ENCODE measurements at places on chromosomes 3 and 15. TPM values are rescaled to one million over a fixed set of nuclear protein-coding genes. Genes with fewer than 3 reads are reported as not detected.
A peak's percentile ranks its signal among the peaks of the same experiment; 100 is the strongest.

GRCh38 chr15:96020133-96020532 lies 310.4 kb upstream of the NR2F2 start:
- H3K27ac ChIP-seq, result no peak overlapping the region
- no peak for DNase-seq
- no peaks in the 10 kb centered on the region for H3K4me1 ChIP-seq
- no peak overlapping the region for H3K4me3 ChIP-seq

GRCh38 chr3:14126017-14126886 lies 1.4 kb downstream of the TMEM43 start:
- DNase-seq, result no peak
- H3K27me3 ChIP-seq, result no peaks in the 10 kb centered on the region
- H3K4me3 ChIP-seq, result peak overlapping the region; percentile 99

- H3K27ac ChIP-seq, result no peak overlapping the region
- H3K27me3 ChIP-seq, result no peaks in the 10 kb centered on the region
- H3K4me3 ChIP-seq, result no peak overlapping the region
- no peaks in the 10 kb centered on the region for H3K36me3 ChIP-seq
- peak; percentile 20 for DNase-seq
These were observed 95.7 kb upstream of the SLC24A5 start for GRCh38 chr15:48025118-48025517.

GRCh38 chr3:111311709-111312235 lies 230.2 kb upstream of the CD96 start:
- H3K4me3 ChIP-seq, result no peak overlapping the region
- H3K4me1 ChIP-seq, result no peaks in the 10 kb centered on the region
- no peak for DNase-seq
- H3K27ac ChIP-seq, result no peak overlapping the region
- H3K36me3 ChIP-seq, result no peaks in the 10 kb centered on the region
- H3K27me3 ChIP-seq, result no peaks in the 10 kb centered on the region

DNA sequence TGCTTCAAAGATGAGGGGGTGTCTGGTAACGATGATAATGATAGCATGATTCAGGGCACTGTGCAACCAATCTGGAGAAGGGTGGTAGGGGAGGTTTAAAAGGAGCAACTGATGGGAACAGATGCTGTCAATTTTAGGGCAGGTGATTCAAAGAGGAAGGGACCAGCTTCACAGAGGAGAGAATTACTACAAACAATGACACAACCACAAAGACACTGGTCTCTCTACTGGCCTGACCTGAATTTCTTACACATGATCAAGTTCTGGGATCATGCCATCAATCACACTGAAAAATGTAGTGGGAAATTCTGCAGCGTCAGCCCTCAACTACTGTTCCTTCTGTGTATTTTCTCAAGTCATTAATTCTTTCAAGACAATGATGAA lies 2.6 kb upstream of the CDV3 start:
- H3K27ac ChIP-seq, result peak overlapping the region; percentile 63
- peaks cover 31% of the 10 kb centered on the region for H3K4me1 ChIP-seq

- H3K27me3 ChIP-seq, result no peaks in the 10 kb centered on the region
- peaks cover 19% of the 10 kb centered on the region for H3K4me1 ChIP-seq
- no peak overlapping the region for H3K27ac ChIP-seq
- H3K36me3 ChIP-seq, result peaks cover 5% of the 10 kb centered on the region
These were observed 212.4 kb downstream of the OPA1 start for GRCh38 chr3:193805448-193805847.

- H3K36me3 ChIP-seq, result peaks cover 75% of the 10 kb centered on the region
- H3K27ac ChIP-seq, result no peak overlapping the region
- H3K4me1 ChIP-seq, result no peaks in the 10 kb centered on the region
These were observed 50.3 kb downstream of the ZMAT3 start for GRCh38 chr3:179021119-179021903.

DNA sequence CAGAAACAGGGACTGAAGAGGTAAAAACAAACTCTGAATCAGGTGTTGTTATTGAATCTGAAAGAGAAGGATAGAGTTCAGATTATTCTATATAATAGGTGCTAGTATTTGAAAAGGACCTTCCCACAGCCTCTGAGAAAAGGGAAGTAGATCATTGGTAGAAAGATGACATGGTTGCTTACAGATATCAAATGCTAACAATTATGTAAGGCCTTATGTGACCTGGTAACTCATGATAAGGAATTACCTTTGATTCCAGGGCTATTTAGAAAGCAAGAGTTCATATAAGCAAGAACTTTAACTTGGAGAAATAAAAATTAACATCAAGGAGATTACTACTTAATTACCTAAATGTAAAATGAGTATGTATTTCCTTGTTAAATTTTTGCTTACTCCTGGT lies 7.6 kb downstream of the SLC27A2 start:
- H3K4me3 ChIP-seq, result no peak overlapping the region
- no peaks in the 10 kb centered on the region for H3K27me3 ChIP-seq
- H3K36me3 ChIP-seq, result no peaks in the 10 kb centered on the region
- H3K27ac ChIP-seq, result no peak overlapping the region
- no peak for DNase-seq

DNA sequence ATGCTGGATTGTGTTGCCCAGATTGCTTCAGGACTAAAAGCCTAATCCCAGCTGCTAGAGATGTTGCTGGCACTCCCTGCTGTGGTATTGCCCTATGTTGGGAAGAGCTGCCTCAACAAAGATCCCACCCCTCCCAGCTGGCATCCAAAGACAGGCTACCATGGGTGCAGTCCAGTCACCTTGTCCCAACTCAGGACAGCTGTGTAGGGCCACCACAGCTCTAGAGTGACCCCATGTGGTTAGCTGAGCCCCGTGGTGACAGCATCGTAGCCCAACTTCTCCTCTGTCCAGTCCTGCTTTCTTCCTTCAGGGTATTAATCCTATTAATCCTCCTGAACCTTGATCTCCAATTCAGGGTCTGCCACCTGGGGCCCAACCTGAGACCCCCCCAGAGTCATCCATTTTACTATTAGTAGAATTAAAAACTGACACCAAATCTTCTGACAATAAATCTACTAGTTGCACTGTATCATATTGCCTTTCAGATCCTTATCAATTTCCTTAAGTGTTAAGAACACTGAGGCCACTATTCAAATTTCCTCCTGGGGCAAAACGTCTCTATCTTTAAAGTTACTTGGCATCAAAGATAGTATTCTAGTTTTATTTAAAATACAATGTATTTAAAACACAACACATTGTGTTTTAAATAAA lies 83.5 kb downstream of the AQP9 start:
- no peaks in the 10 kb centered on the region for H3K27me3 ChIP-seq
- H3K4me3 ChIP-seq, result no peak overlapping the region

DNA sequence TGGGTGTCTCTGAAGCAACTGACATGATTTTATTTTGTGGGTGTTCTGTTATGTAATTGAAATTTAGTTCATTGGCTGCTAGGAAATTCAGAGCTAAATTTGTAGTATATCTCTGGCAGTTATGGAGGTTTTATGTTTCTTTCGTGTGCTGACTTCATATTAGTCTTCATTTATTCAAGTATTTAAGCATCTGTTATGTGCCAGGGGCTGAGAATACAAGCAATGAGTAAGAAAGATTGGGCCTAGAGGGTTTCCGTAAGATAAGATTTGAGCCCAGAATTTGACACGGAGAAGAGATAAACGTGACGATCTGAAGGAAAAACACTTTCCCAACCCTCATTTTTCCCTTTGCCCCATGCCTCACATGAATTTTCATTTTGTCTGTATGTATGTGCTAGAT lies 75.2 kb upstream of the ACKR4 start:
- no peaks in the 10 kb centered on the region for H3K4me1 ChIP-seq
- no peak overlapping the region for H3K4me3 ChIP-seq
- DNase-seq, result no peak
- H3K27ac ChIP-seq, result no peak overlapping the region
- no peaks in the 10 kb centered on the region for H3K27me3 ChIP-seq

DNA sequence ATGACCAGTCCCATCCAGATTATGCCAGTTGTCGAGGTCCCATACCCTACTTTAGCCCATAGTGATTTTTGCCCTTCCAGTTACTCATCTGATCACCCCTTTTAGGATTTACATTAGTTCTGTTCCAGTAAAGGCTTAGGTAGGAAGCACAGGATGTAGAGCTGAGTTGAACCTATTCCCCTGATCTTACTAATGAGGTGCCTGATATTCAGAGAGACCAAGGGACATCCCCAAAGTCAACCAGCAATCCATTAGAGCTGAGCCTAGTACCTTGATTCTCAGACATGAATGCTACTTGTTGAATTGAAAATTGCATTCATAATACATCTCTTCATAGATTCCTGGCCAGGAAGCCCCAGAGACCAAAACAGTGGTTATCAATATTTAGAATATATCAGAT lies 24.7 kb downstream of the CTDSPL start:
- peaks cover 6% of the 10 kb centered on the region for H3K36me3 ChIP-seq
- no peak overlapping the region for H3K4me3 ChIP-seq
- no peak for DNase-seq
- H3K27me3 ChIP-seq, result no peaks in the 10 kb centered on the region
- peaks cover 23% of the 10 kb centered on the region for H3K4me1 ChIP-seq

DNA sequence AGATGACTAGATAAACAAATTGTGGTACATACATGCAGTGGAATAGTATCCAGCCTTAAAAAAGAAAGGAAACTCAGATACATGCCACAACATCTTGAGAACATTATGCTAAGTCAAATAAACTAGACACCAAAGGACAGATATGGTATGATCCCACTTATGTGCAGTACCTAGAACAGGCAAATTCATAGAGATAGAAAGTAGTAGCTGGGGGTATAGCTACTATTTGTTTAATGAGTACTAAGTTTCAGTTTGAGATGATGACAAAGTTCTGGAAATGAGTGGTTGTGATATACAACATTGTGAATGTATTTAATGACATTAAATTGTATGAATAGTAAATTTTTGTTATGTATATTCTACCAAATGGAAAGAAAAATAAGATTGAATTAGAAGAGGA lies 477.2 kb upstream of the CFAP20DC start:
- DNase-seq, result no peak
- H3K4me1 ChIP-seq, result no peaks in the 10 kb centered on the region
- H3K27me3 ChIP-seq, result no peaks in the 10 kb centered on the region
- no peak overlapping the region for H3K4me3 ChIP-seq
- H3K27ac ChIP-seq, result no peak overlapping the region

DNA sequence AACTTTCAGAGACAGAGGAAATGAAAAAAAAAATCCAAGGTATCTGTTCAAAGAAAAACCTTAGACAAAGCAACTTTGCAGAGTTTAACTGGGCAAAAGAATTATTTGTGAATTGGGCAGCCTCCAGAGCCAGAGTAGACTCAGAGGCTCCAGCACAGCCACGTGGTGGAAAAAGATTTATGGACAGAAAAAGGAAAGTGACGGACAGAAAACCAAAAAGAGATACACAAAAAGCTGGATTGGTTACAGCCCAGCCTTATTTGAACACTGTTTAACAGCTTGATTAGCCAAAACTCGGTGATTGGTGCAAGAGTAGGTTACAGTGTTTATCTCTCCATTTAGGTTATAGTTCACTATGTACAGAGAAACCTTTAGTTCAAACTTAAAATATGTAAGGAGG lies 23.7 kb upstream of the GPD1L start:
- no peak for DNase-seq
- H3K27ac ChIP-seq, result no peak overlapping the region

DNA sequence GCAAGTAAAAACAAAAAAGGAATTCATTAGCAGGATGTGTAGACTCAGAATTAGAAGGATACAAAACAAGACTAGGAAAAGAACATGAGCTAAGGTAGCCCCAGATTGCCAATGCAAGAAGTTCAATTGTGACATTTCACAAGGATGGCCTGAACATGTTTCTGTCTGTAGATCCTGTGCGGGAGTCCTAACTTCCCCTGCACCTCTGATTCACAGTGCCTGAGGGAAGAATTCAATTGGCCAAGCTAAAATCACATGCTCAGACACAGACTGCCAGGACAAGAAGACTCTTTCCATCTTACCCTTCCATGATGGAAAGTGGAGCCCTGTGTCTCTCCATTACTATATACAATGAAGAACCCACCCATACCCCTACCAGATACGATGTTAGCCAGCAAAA lies 251.5 kb downstream of the KCNH8 start:
- no peak overlapping the region for H3K27ac ChIP-seq
- H3K36me3 ChIP-seq, result no peaks in the 10 kb centered on the region
- no peak overlapping the region for H3K4me3 ChIP-seq

GRCh38 chr3:35404571-35404970 lies 234.8 kb upstream of the ARPP21 start:
- DNase-seq, result no peak
- H3K4me1 ChIP-seq, result no peaks in the 10 kb centered on the region
- H3K27ac ChIP-seq, result no peak overlapping the region
- peaks cover 36% of the 10 kb centered on the region for H3K27me3 ChIP-seq
- no peaks in the 10 kb centered on the region for H3K36me3 ChIP-seq

GRCh38 chr3:109926376-109926775 lies 589.0 kb upstream of the DPPA4 start:
- H3K4me3 ChIP-seq, result no peak overlapping the region
- peaks cover 27% of the 10 kb centered on the region for H3K4me1 ChIP-seq
- H3K36me3 ChIP-seq, result no peaks in the 10 kb centered on the region
- H3K27ac ChIP-seq, result peak overlapping the region; percentile 62
- no peaks in the 10 kb centered on the region for H3K27me3 ChIP-seq

Gene LDHAL6B
- total RNA-seq, result not detected

Gene ITPKA
- 13.5 TPM for total RNA-seq

Gene MUC20
- 3.5 TPM for total RNA-seq

Gene RASGRP1
- total RNA-seq, result not detected

Gene PAQR5
- 16.7 TPM for total RNA-seq

Gene IL20RB
- 163 TPM for total RNA-seq

Gene WDR93
- total RNA-seq, result 0.47 TPM

Gene CAPN3
- 7.5 TPM for total RNA-seq

Gene CASR
- total RNA-seq, result not detected

Gene MEIS2
- total RNA-seq, result 10.3 TPM
